Natural killer cell (primary cell): ENCODE measurements at places on chromosomes 6 and 20. TPM values are rescaled to one million over a fixed set of nuclear protein-coding genes. Genes with fewer than 3 reads are reported as not detected.

- H3K36me3 ChIP-seq: peaks cover 68% of the 10 kb centered on the region
- DNase-seq: no peak
- no peaks in the 10 kb centered on the region for H3K4me1 ChIP-seq
- H3K4me3 ChIP-seq: no peak overlapping the region
These were observed 10.8 kb upstream of the GNRH2 start for GRCh38 chr20:3032624-3033023.

DNA sequence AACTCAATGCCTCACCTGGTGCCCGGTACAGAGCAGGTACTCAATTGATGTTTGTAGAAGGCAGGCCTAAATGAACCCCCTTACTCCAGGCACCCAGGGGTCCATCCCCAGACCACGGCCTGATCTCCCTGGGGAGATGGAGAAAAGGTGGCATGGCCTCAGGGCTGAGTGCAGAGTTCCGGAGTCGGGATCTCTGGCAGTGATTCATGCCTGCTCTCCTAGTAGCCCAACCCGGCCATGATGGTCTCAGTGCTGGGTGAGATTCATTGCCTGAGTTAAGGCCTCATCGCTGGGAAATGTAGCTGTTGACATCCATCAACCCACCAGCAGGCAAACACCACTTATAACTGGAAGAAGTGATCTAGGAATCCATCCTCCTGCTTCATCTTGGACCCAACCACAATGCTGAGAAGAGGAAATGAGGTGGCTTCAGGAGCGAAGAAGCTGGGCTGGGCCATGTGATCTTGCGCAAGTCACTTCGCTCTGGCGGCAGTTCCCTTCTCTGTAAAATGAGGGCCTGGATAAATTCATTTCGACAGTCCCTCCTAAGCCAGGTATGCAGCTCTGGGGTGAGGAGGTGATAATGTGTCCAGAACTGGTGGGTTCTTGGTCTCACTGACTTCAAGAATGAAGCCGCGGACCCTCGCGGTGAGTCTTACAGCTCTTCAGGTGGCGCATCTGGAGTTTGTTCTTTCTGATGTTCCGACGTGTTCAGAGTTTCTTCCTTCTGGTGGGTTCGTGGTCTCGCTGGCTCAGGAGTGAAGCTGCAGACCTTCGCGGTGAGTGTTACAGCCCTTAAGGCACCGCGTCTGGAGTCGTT is 24.7 kb downstream of the ETV7 start:
- H3K27me3 ChIP-seq: no peaks in the 10 kb centered on the region
- H3K4me1 ChIP-seq: peaks cover 15% of the 10 kb centered on the region
- no peak overlapping the region for H3K27ac ChIP-seq
- no peak for DNase-seq

DNA sequence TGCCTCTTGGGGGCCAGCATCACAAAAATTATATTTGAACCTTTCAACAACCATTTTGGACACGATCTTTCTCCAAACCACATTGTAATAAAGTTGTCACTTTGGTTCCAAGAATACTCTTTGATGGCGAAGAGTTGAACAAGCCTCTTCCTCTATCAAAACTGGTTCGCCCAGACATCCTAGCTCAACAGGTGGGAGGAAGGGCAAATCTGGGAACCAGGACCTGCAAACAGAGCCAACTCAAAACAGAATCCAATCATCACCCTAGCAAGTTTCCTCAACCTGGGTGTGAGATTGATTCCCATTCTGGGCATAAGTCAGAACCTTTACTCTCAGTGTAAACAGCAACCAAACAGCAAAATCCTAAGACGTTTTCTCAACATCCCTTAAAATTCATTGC is 141.2 kb upstream of the RREB1 start:
- no peaks in the 10 kb centered on the region for H3K27me3 ChIP-seq
- no peak overlapping the region for H3K27ac ChIP-seq
- no peak for DNase-seq
- no peaks in the 10 kb centered on the region for H3K36me3 ChIP-seq
- H3K4me3 ChIP-seq: no peak overlapping the region

DNA sequence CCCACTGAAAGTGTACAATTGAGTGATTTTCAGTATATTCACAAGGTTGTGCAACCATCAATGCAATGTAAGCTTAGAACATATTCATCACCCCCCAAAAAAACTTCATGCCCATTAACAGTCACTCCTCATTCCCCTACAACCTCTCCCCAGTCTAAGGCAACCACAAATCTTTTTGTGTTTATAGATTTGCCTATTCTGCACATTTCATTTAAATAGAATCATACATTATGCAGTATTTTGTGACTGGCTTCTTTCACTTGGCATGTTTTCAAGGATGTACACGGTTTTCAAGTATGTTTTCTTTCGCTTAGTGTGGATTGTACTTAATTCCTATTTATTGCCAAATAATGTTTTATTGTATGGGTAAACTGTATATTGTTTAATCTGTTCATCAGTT is 329.3 kb upstream of the RNF24 start:
- no peaks in the 10 kb centered on the region for H3K36me3 ChIP-seq
- H3K4me1 ChIP-seq: no peaks in the 10 kb centered on the region
- no peak overlapping the region for H3K4me3 ChIP-seq

GRCh38 chr20:49397525-49397924 is 84.9 kb downstream of the KCNB1 start:
- H3K4me1 ChIP-seq: no peaks in the 10 kb centered on the region
- H3K27me3 ChIP-seq: no peaks in the 10 kb centered on the region
- no peak overlapping the region for H3K4me3 ChIP-seq
- DNase-seq: no peak

- H3K27ac ChIP-seq: no peak overlapping the region
- no peak for DNase-seq
- no peaks in the 10 kb centered on the region for H3K36me3 ChIP-seq
- no peak overlapping the region for H3K4me3 ChIP-seq
- H3K27me3 ChIP-seq: no peaks in the 10 kb centered on the region
These were observed 117.6 kb upstream of the PRSS16 start for GRCh38 chr6:27129917-27130316.

DNA sequence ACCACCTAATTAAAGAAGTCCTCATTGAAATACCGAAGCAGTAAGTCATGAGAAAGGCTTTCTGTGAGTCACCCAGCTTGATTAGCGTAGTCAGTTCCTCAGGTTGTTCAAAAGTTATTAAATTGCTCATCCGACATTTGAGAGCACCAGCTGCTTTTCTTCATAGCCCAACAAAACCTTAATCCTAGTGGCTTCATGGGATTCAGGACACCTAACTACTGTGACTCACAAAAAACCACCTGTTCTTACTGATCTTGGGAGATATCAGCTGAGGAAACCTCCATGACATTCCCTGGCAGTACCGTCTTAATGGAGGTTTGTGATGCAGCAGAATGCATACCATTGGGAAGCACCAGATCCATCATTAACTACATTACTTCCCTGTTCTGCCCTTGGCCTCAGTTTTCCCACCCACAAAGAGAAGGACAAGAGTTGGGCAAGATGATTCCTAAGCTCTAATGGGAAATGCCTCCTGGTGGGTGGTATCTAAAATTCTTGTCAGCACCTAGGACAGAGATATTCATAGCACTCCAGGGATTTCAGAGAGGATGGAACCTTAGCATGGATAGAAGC is 103.8 kb downstream of the KHDC1L start:
- H3K4me1 ChIP-seq: no peaks in the 10 kb centered on the region
- H3K4me3 ChIP-seq: no peak overlapping the region
- H3K27ac ChIP-seq: no peak overlapping the region
- H3K36me3 ChIP-seq: no peaks in the 10 kb centered on the region
- no peak for DNase-seq

- no peak overlapping the region for H3K27ac ChIP-seq
- no peak overlapping the region for H3K4me3 ChIP-seq
- no peaks in the 10 kb centered on the region for H3K36me3 ChIP-seq
- peaks cover 4% of the 10 kb centered on the region for H3K4me1 ChIP-seq
- DNase-seq: no peak
These were observed 8.9 kb upstream of the AHI1 start for GRCh38 chr6:135506270-135506997.

GRCh38 chr20:43460172-43460829 is 2.6 kb downstream of the SRSF6 start:
- no peaks in the 10 kb centered on the region for H3K27me3 ChIP-seq
- no peak overlapping the region for H3K4me3 ChIP-seq
- peaks cover 16% of the 10 kb centered on the region for H3K4me1 ChIP-seq
- peaks cover 59% of the 10 kb centered on the region for H3K36me3 ChIP-seq
- no peak for DNase-seq

DNA sequence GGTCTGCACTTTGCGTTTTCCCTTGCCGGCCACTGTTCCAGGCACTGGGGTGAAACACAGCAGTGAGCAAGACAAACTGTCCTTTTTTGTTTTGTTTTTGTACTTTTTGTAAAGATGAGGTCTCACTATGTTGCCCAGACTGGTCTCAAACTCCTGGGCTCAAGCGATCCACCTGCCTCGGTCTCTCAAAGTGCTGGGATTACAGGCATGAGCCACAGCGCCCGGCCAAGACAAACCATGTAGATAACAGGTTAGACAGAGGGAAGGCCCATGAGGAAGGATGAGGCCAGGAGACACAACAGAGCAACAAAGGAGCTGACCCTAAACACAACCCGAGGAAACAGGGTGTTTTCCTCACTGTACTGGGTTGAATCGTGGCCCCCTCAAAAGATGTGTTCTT is 165.4 kb downstream of the NFATC2 start:
- no peaks in the 10 kb centered on the region for H3K27me3 ChIP-seq
- peaks cover 6% of the 10 kb centered on the region for H3K36me3 ChIP-seq
- H3K4me1 ChIP-seq: peaks cover 5% of the 10 kb centered on the region
- no peak overlapping the region for H3K4me3 ChIP-seq
- H3K27ac ChIP-seq: no peak overlapping the region
- DNase-seq: no peak

GRCh38 chr20:34621036-34621343 is 55.9 kb downstream of the PIGU start:
- H3K4me1 ChIP-seq: no peaks in the 10 kb centered on the region
- peaks cover 8% of the 10 kb centered on the region for H3K36me3 ChIP-seq
- no peak overlapping the region for H3K4me3 ChIP-seq
- no peak for DNase-seq
- no peak overlapping the region for H3K27ac ChIP-seq

GRCh38 chr6:35209622-35210247 is 4.0 kb upstream of the SCUBE3 start:
- no peak overlapping the region for H3K27ac ChIP-seq
- no peak for DNase-seq
- no peaks in the 10 kb centered on the region for H3K36me3 ChIP-seq
- peaks cover 20% of the 10 kb centered on the region for H3K27me3 ChIP-seq

- no peak overlapping the region for H3K4me3 ChIP-seq
- no peak for DNase-seq
- no peaks in the 10 kb centered on the region for H3K27me3 ChIP-seq
- H3K27ac ChIP-seq: no peak overlapping the region
- no peaks in the 10 kb centered on the region for H3K36me3 ChIP-seq
These were observed 34.9 kb downstream of the NHLRC1 start for GRCh38 chr6:18087396-18088165.

DNA sequence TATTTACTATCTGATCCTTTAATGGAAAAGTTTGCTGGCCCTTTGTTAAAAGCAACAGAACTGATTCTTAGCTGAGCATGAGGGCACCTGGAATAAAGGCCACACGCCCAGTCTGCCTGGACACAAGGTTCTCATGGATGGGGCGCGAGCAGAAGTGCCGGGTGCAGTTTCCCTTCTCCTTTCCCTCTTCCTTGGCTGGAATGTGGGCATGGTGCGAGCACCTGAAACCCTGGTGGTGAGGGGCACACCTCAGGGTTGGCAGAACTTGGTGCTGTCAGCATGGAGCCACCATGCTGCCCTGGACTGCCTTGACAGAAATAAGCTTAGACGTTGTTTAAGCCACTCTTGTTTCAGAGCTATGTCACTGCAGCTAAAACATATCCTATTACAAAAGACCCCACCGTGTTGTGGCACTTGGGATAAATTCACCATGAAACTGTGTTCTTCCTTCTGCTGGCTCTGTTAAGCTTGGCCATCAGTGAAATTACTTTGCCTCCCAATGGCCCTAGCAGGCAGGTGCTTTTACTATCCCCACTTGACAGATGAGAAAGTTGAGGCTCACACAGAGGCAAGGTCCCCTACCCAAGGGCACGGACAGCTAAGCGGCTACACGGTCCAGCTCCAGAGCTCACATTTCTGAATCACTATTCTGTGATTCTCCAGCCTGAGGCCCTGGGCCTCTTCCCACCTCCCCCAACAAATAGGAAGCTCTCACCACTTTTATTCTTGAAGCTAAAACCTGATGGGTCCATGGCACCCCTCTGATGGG is 115.9 kb downstream of the PREX1 start:
- H3K27ac ChIP-seq: peak overlapping the region; percentile 28
- peaks cover 85% of the 10 kb centered on the region for H3K4me1 ChIP-seq
- peaks cover 25% of the 10 kb centered on the region for H3K36me3 ChIP-seq
- DNase-seq: no peak
- no peaks in the 10 kb centered on the region for H3K27me3 ChIP-seq

DNA sequence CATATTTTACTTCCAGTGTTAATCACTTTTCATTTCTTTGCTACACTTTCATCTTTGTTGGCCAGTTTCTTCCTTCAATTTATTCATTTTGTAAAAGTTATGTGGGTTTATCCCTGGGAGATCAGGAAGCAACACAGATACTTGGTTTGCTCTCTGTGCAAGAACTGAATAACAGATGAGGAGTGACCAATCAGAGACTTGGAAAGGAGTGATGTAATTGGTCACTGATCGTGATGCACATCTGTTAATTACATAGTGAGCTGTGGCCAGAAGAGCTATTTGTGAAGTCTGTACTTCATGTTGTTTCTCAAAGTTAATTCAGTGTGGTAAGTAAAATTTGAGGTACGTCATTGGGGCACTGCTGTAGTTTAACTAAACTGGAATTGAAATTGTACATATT is 21.3 kb downstream of the ANKRD6 start:
- H3K4me1 ChIP-seq: no peaks in the 10 kb centered on the region
- H3K4me3 ChIP-seq: no peak overlapping the region
- H3K36me3 ChIP-seq: no peaks in the 10 kb centered on the region
- no peak overlapping the region for H3K27ac ChIP-seq
- DNase-seq: no peak
- H3K27me3 ChIP-seq: no peaks in the 10 kb centered on the region

DNA sequence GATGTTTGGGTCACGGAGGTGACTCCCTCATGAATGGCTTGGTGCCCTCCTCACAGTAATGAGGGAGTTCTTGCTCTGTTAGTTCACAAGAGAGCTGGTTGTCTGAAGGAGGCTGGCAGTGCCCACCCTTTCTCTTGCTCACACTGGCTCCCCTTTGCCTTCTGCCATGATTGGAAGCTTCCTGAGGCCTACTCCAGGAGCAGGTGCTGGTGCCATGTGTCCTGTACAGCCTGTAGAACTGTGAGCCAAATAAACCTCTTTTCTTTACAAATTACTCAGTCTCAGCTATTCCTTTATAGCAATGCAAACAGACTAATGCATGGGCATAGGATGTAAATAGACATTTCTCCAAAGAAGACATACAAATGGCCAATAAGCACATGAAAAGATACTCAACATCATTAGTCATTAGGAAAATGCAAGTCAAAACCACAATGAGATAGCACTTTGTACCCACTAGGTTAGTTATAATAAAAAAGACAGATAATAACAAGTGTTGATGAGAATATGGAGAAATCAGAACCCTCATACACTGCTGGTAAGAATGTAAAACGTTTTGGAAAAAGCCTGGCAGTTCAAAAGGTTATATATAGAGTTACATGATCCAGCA is 17.7 kb downstream of the C20orf203 start:
- no peak overlapping the region for H3K4me3 ChIP-seq
- H3K4me1 ChIP-seq: peaks cover 19% of the 10 kb centered on the region
- no peaks in the 10 kb centered on the region for H3K27me3 ChIP-seq
- H3K36me3 ChIP-seq: no peaks in the 10 kb centered on the region

The SLC16A10 gene
- 0.05 TPM for total RNA-seq

The C20orf202 gene
- 0.75 TPM for total RNA-seq

The SLC22A23 gene
- 0.38 TPM for total RNA-seq

The DACT2 gene
- not detected for total RNA-seq

The PLA2G7 gene
- total RNA-seq: 1.1 TPM
